ENCODE measurements at places on chromosomes 4 and X.
A peak's percentile ranks its signal among the peaks of the same experiment; 100 is the strongest.

DNA sequence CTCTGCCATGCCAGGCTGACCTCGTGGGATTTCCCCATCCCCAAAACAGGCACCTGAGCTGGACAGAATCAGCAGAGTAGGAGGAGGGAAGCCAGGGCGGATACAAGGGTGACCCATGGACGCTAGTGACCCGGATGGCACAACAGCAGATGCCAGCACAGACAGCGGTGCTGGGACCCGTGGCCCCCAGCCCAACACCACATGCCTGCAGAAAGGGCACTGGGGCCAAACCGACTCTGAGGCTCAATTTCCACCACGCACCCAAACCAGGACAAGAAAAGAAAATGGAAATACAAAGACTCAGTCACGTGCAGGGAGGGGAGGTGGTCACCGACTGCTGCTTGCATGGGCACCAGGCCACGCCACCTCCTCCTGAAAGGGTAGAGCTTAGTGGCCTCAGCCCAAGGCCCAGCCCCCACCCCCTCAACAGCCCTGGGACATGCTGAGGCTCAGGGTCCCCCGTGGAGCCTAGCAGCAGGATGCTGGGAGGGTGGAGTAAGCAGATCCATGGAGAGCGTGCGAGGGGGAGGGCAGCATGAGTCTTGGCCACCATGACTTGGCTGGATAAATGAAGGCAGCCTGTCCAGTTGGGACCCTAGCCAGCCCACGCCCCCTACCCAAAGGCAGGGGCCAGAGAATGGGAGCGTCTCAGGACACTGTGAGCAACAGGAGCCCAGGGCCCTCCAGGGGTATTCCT lies 47.7 kb downstream of the C4orf50 start:
- no peak for DNase-seq

GRCh38 chrX:51406688-51407519 lies 74.3 kb downstream of the NUDT10 start:
- no peak for DNase-seq

GRCh38 chr4:148238086-148238485 lies 204.1 kb downstream of the NR3C2 start:
- DNase-seq: no peak

- no peak for DNase-seq
These were observed 44.8 kb upstream of the CDKN2AIP start for GRCh38 chr4:183399616-183400015.

DNA sequence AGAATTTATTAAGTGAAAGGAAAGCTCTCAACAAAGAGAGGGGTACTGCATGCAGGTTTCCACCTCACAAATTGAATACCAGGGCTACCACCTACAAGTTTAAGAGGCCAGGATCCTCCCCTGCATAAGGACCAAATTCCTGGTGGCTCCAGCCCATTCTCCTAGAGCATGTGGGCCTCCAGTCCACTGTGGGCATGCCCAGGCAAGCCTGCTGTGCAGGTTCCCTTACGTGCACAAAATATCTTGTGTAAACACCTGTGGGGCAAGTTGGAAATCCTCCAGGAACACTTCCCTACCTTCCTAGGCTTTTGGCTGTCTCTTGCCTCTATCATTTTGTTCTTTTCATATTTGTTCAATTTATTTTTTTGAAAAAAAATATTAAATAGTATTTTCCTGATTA lies 724.3 kb downstream of the ARAP2 start:
- no peak for DNase-seq

GRCh38 chr4:42906891-42907759 lies 14.6 kb downstream of the GRXCR1 start:
- no peak for DNase-seq

GRCh38 chrX:119753001-119753400 lies 5.4 kb upstream of the SOWAHD start:
- no peak for DNase-seq

DNA sequence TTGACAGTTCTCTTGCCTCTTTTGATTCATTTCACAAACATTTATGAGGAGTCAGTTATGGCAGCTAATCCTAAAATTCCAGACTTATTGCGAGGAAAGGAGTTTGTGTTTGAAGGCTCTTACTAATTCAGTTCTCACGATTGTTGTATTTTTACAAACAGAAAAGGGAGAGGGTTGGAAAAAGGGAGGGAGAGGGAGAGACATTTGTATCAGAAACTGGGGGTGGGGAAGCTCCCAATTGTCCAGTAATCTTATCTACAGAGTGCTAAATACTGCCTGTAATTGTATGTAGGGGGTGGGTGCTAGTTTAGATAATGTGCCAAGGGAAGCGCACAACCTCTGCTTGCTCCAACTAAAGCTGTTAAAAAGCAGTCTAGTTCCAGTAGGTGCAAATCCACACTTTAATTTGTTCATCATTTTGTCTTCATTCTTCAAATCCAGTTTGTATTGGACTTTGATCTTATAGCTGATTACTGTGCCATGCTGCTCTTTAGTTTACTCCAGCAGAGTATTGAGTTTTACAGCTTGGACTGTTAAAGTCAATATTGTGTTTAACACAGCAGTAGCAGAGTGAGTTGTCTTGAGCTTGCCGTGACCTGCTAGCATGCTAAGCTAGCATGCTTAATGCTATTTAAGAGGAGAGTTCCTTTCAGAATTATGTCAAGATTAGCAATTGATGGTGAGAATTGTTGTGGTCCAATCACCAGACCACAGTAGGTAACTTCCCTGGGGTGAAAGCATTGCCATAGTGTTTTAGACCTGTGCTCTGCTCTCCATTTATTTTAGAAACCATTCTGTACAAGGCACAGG lies 13.9 kb downstream of the FNIP2 start:
- DNase-seq: no peak

GRCh38 chr4:54074381-54074780 lies 10.0 kb upstream of the CHIC2 start:
- no peak for DNase-seq

- no peak for DNase-seq
These were observed 129.5 kb downstream of the KCNIP4 start for GRCh38 chr4:21819086-21819485.

DNA sequence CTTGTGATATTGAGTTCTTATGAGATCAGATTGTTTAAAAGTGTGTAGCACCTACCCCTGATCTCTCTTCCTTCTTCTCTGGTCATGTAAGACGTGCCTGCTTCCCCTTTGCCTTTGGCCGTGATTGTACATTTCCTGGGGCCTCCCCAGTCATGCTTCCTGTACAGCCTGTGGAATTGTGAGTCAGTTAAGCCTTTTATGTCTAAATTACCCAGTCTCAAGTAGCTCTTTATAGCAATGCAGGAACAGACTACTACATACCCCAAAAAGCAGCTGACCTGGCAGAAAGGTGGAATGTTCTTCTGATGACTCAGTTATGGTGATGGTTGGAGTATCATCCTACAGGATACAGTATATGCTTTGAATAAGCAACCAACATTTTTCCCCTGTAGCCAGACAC lies 11.4 kb upstream of the MCUB start:
- DNase-seq: no peak

DNA sequence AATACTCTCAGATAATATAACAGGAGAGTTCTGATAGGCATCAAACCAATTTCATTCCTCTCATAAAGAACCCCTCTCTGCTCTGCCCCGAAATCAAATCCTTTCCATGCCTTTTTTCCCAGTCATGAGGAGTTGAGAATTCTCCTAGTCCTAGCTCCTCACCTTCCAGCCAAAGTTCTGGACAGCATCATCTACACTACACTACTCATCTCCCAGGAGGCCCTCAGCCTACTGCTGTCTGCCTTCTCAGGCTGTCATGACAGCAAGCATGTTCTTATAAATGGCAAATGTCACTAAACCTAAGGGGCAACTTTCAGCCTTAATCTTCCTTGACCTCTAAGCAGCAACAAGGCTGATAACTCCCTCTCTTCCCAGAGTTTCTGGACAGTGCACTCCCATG lies 26.6 kb downstream of the MAPK10 start:
- DNase-seq: no peak

GRCh38 chr4:10288830-10289537 lies 168.2 kb downstream of the ZNF518B start:
- DNase-seq: no peak

DNA sequence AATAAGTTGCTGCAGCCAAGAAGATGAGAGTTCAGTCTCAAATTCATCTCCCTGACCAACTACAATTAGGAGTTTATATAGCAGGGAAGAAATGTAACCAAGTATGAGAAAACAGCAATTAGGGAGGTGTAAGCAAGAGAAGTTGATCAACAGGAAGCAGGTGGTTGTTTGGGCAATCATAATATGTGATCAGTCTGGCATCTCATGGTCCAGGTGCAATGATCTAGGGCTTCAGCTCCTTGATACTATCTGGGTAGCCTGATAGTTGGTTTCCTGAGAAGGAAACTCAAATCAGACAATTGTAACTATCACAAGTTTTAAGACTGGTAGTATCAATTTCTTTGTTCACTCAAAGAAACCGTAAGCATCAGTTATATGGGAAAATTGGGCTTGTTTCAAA lies 1574.3 kb upstream of the PABPC4L start:
- no peak for DNase-seq

DNA sequence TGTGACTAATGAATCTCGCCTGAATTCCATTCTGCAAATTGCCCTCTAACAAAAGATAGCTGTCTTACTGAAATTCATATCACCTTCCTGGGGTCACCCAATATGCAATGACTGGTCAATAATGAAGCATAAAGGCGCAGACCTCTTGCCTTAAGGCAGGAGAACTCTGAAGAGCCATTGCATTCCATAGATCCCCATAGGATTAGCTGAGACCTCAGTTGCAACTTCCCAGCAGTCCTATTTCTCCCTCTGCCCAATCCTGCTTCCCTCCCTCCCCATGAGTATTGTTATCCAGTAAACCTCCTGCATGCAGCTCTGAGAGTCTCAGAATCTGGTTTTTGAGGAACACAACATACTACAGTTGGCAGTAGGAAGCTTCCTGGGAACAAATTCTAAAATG lies 396.5 kb downstream of the DCAF12L2 start:
- DNase-seq: no peak

DNA sequence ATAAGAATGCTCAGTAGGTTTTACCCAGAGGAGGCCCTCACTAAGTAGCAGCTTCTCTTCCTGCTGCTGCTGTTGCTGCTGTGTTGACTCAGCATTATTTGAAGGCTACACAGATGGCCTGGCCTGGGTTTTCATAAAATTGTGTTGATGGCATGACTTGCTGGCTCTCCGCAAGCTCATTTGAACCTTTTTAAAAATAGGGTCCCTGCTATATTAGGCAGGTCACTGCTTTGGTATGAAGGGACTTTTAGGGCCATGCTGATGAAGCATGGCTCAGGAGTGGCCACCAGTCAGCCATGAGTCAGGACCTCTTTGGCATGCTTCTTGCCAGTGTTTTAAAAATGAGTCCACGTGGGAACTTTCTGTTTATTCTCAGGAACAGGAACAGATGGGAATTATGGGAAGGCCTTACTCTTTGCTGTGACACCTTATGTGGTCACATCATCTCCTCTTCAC lies 128.7 kb downstream of the MID1IP1 start:
- no peak for DNase-seq

- no peak for DNase-seq
These were observed 15.1 kb downstream of the LNX1 start for GRCh38 chr4:53576071-53576617.

- DNase-seq: no peak
These were observed 24.6 kb downstream of the ZRSR2 start for GRCh38 chrX:15814771-15815365.

- no peak for DNase-seq
These were observed 53.1 kb downstream of the FANCB start for GRCh38 chrX:14819769-14820168.

DNA sequence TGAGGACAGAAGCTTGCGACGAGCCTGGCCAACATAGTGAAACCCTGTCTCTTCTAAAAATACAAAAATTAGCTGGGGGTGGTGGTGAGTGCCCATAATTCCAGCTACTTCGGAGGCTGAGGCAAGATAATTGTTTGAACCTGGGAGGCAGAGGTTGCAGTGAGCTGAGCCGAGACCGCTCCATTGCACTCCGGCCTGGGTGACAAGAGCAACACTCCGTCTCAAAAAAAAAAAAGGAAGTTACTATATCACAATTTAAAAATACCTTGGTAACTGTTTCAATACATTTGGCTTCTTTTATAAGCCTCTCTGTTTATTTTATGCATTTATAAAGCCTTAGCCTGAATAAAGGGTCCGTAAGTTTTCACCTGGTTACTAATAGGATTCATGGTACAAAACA lies 46.6 kb upstream of the CHRNA9 start:
- no peak for DNase-seq

DNA sequence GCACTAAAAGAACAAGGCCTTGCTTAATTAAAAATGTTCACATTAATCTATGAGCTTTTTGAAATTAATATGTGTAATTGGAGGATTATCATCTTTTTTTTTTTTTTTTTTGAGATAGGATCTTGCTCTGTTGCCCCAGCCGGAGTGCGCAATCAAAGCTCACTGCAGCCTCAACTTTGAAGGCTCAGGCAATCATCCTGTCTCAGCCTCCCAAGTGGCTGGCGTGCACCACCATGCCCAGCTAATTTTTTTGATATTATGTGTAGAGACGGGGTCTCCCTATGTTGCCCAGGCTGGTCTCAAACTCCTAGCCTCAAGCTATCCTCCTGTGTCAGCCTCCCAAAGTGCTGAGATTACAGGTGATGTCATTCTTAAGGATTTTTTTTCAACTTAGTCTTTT lies 20.0 kb downstream of the PRPS1 start:
- DNase-seq: no peak

DNA sequence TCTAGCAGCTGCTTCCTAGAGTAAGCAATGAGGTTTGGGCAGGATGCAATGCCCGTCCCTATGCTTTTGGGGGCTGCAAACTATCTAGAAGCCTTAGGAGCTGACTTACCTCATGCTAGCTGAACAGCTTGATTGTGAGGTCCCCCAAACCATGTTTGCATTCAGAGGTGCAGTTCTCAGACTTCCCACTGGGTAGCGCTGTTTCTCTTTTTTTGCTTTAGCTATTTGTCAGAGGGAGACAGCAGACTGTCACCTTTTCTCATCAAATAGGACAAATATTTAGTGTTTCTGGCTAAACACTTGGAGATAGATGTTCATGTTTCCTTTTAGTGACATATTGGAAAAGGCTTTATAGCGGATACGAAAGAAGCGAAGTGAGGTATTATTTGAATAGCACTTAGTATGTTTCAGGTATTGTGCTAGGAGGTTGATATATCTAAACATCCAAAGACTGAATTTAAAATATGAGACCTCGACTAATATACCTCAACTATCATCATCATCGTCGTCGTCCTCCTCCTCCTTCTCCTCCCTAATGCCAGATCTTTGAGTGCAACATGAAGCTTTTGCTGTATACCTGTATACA lies 18.7 kb upstream of the TMEM192 start:
- peak; percentile 30 for DNase-seq

DNA sequence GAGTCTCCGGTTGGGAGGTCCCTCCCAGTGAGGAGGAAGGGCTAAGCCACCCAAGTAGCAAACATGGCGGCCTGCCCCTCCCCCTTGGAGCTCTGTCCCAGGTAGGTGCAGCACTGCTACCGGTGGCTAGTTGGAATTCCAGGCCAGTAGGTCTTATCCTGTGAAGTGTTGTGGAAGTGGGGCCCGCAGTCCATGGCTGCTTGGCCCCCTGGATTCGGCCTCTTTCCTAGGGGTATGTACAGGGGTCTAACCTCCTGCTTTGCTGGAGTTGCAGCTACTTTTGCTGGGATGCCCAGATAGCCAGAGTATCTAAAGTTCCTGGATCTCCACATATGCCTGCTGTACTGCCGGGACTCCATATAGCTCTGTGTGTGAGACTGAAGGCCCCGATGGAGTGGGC lies 9.9 kb upstream of the TMSB15C start:
- no peak for DNase-seq

GRCh38 chr4:149176039-149176438 lies 639.6 kb downstream of the IQCM start:
- DNase-seq: no peak

- DNase-seq: no peak
These were observed 529.7 kb upstream of the BOD1L1 start for GRCh38 chr4:14157262-14157661.

Data from nucleus accumbens (tissue), 56 donors.